Dermis microvascular lymphatic vessel endothelial cell (primary cell): ENCODE measurements at places on chromosomes 6 and 20. TPM values are rescaled to one million over a fixed set of nuclear protein-coding genes. Genes with fewer than 3 reads are reported as not detected.

Gene KCNQ5
- total RNA-seq: under 0.01 TPM in 1 of 2 replicates, not detected in the other

Gene SLC22A7
- total RNA-seq: not detected in 2 replicates

Gene ADGRF1
- not detected in 2 replicates for total RNA-seq

Gene EMILIN3
- total RNA-seq: under 0.01 and 0.13 TPM in 2 replicates

Gene TLDC2
- total RNA-seq: 0.13 TPM in 2 replicates
